ENCODE measurements at places on chromosomes 1 and 21.
A peak's percentile ranks its signal among the peaks of the same experiment; 100 is the strongest.

DNA sequence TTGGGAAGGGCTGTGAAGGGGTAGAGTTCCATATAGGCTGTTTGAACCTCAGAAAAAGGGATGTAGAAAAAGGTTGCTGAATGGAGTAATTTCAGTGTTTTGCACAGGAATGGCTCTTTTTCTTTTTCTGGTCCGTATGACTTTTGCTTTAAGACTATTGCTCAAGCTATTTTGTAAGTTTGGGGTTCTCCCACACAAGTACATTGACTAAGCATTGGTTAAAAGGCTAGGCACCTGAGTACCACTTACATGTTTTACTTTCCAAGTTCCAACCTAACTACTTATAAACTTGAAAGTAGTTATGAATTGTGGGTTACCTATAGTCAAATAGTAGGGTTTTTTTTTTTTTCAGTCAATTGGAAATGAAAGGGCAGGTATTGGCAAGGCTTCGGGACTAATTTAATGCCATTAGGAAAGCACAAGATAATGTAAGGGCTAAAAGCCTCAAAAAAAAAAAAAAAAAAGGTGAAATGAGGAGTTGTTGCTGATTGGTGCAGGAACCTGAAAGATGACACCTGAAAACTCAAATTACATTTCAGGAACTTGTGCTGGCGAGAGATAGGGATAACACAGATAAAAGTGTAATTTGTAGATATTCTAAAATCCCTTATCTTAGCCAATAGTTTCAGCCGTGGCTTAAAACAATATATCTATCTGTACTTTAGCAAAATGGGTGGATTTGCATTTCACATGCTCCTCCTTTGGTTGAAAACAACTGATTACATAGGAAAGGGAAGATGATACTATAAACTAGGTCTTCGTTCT is 209.5 kb downstream of the RPS6KC1 start:
- DNase-seq: no peak

DNA sequence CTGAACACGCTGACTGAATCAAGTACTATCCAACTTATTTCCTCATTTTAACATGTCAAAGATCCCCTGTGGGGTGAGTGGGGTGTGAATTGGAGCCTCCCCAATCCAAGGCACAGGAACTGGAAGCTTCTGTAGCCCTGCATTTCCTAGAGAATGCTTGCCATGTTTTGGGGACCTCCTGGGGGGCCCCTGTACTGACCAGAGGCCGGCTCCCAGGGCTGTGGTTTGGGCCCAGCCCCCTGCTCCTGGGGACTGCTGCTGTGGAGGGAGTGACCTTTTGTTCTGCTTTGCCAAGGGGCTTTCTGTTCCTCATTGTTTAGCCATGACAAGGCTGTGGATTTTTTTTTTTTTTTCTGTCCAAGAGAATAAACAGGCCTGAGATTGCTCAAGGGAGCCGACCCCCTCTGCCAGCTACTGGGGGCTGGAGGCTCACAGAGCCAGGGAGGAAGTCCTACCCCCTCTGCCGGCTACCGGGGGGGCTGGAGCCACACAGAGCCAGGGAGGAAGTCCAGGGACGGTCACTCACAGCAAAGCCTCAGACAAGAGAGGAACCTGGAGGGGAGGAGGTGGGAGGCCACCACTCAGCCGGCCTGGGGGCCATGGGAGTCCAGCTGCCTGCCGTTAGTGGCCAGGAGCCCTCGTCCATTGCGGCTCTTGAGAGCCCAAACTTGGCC is 17.4 kb downstream of the TNFRSF1B start:
- no peak for DNase-seq

DNA sequence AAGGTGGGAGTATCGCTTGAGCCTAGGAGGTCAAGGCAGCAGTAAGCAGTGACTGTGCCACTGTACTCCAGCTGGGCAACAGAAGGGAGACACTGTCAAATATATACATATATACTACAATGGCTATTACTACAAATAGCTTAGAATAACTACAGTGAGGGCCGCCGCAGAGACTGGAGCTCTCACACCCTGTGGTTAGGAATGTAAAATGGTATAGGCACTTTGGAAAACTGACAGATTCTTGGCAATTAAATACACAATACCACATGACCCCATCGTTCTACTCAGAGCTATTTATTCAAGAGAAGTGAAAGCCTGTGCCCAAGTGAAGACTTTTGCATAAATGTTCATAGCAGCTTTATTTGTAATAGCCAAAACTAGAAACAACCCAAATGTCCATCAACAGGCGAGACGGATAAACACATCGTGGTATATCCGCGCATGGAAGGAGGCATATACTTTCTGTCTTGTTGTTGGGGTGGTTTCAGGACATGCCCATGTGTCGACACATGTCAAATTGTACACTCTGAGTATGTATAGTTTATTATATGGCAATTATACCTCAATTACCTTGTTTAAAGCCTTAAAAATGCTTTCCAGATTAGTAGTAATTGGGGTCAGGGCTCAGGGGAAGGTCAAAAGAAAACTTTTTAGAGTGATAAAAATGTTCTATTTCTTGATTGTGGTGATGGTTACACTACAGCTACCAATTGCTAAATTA is 123.4 kb downstream of the RIPK4 start:
- DNase-seq: no peak

DNA sequence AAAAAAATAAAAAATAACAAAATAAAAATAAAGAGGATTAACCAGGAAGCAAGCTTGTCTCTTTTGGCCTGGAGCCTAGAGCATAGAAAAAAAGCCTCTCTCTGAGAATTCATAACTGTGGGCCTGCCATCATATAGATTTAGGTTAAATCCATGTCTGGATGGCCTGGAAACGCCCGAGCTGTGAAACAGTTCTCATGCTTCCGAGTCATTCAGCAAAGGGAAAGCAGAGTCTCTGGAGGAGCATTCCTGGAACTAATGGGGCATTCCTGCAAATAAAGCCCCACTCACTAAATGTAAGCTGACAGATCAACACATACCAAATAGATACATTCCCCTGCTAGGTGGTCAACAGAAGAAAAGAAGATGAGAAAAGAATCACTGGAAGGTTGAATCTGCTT is 75.8 kb upstream of the GNG4 start:
- DNase-seq: no peak

- peak; percentile 51 for DNase-seq
Measured at GRCh38 chr1:223748773-223749733, 36.7 kb downstream of the CAPN2 start.

GRCh38 chr1:23424293-23425192 is at the start of gene TCEA3:
TCEA3 (minus strand) TSS chr1:23424748; CDS start chr1:23424633, 115 bp downstream.
- peak; percentile 4 for DNase-seq

GRCh38 chr1:91653183-91653582 is 152.5 kb downstream of the CDC7 start:
- DNase-seq: no peak

DNA sequence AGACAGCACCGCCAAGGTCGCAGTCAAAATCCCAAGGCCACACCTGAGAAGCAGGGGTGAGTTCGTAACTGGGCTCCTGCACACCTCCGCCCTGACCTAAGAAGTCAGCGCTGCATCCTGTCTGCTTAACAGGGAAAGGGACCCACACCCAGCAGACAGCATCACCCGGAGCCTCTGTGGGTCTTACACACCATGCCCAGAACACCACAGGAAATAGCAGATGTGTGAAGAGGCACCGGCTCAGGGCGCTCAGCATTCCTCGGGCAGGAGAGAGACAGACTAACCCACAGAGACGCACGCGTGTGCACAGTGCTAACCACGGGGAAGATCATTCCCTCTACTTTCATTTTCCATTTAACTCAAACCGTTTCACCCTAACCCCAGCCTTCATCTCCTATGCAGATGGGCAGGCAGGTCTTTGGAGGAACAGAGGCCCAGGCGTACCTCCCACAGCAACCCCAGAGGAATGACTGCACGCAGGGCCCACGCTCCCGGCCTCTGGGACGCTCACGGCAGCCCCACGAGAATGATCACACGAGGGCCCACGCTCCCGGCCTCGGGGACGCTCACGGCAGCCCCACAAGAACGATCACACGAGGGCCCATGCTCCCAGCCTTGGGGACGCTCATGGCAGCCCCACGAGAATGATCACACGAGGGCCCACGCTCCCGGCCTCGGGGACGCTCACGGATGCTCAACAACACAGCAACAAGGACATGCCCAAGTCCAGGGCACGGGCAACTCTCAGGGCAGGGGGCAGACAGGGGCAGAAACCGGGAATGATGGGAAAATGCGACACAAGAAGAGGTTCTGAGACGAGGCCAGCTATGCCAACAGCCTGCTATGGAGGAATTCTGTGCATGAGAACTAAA is 20.9 kb downstream of the POFUT2 start:
- DNase-seq: peak; percentile 35

GRCh38 chr1:23273450-23274133 is 56.3 kb upstream of the HTR1D start:
- no peak for DNase-seq

GRCh38 chr21:44293551-44294231 is 6.2 kb upstream of the PFKL start:
- DNase-seq: no peak

GRCh38 chr1:116252785-116253184 is 120.3 kb upstream of the ATP1A1 start:
- no peak for DNase-seq

GRCh38 chr1:113928941-113929749 is at the start of gene HIPK1:
HIPK1 (plus strand) TSS chr1:113929324.
- DNase-seq: peak; percentile 87

GRCh38 chr1:18580047-18580446 is 50.6 kb upstream of the PAX7 start:
- DNase-seq: no peak

GRCh38 chr1:56139836-56140235 is 439.5 kb downstream of the PLPP3 start:
- DNase-seq: no peak

- DNase-seq: no peak
Measured at GRCh38 chr1:202553560-202554038, 156.7 kb downstream of the SYT2 start.

Data from activated T-helper 1 cell treated with Interleukin-2 at 50 U/mL for 16 hours (primary cell).